Esophagus (tissue), 2 donors: ENCODE measurements at places on chromosomes 3 and 15. TPM values are rescaled to one million over a fixed set of nuclear protein-coding genes. Genes with fewer than 3 reads are reported as not detected.

The TBC1D23 gene
- polyA plus RNA-seq: 12.6 TPM

The ZNF770 gene
- 19.2 TPM for polyA plus RNA-seq

The ACAN gene
- 0.04 TPM for polyA plus RNA-seq

The GOLGA6L25 gene
- not detected for polyA plus RNA-seq

The PRKCD gene
- 22.2 TPM for polyA plus RNA-seq

The PLIN1 gene
- 1.3 TPM for polyA plus RNA-seq

The FSD2 gene
- 0.01 TPM for polyA plus RNA-seq

The CCR8 gene
- polyA plus RNA-seq: not detected

The KY gene
- 0.02 TPM for polyA plus RNA-seq

The FOXB1 gene
- not detected for polyA plus RNA-seq

The OXTR gene
- polyA plus RNA-seq: 1.0 TPM

The XCR1 gene
- polyA plus RNA-seq: 0.08 TPM

The C3orf49 gene
- polyA plus RNA-seq: not detected

The SUSD5 gene
- polyA plus RNA-seq: 0.16 TPM

The LRRN1 gene
- 0.10 TPM for polyA plus RNA-seq
